Eye (tissue), 1 donor: ENCODE measurements at places on chromosomes 1 and 21.

GRCh38 chr1:228490120-228491078 is 3.2 kb downstream of the RNF187 start:
- no peak for DNase-seq

GRCh38 chr1:22237433-22238093 is 94.7 kb upstream of the WNT4 start:
- no peak for DNase-seq

- DNase-seq: peak; percentile 50
Measured at GRCh38 chr1:234960722-234961455, 167.7 kb downstream of the TOMM20 start.

GRCh38 chr21:46622226-46622625 is 13.2 kb upstream of the PRMT2 start:
- DNase-seq: peak; percentile 91

DNA sequence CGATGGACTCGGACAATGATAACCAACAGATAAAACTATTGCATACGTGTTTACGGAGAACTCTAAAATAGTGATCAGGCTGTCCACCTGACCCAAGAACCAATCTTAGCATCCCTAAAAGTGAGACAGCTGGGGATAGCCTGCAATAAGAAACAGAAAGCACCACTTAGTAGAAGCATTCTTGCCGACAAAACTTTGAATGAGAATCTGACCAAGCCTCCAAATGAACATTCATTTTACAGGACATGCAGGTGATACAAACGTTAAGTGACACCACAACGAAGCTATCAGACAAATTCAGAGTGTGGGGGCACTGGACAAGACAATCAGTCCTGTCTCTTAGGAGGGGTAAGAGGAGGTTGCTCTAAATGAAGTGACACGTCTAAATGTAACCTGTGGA is 1.2 kb downstream of the PSMG1 start:
- DNase-seq: peak; percentile 16

GRCh38 chr1:201876148-201876818 is 12.4 kb upstream of the SHISA4 start:
- no peak for DNase-seq

DNA sequence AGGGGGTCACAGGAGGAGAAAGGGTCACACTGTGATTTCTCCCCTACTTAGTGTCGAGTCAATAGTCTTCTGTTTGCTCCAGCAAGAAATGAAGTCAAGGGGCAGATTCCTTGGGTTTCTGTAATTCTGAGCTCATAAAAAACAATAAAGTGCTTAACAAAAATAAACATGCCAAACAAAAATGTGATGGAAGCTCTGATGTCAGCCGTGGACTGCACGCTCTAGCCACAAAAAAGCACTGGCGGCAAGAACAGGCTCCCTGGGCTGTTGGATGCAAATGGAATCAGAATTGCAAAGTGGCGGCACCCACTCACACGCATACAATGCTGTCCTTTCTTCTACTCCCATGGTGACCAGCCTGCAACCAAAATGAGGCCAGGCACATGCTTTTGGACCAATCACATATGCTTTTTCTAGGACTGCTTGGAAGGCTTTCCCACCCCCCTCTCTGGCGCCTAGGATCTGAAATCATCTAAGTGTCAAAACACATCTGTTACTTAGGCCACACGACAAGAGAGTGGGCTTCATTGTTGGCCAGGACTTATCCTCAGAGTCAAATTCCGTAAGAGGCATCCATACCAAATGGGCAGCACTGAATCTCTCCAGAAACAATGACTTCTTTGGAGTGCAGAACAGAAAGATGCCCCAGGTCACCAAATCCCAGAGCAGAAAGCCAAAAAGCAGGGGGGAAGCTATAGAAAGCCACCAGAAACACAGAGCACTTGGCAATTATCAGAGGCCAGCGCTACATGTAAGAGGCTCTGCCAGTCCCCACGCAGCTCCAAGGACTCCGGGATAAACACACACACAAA is 9.2 kb downstream of the C1orf198 start:
- DNase-seq: peak; percentile 76

DNA sequence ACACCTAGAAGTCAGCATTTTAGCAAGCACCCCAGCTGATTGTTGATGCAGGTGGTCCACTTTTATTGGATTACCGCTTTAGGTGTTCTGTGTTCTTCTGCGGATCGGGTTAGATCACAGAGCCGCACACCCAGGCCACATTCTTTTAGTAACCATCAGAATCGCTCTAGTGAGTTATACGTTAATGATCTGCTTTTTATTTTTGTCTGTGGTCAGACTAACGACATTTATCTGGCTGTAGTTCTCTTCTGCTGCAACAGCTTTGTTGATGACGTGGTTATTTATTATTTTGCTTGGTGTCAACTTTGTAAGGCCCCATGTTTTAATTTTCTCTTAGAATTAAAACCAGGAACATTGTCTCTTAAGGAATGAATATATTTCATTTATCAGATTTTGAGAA is 18.2 kb downstream of the SCCPDH start:
- DNase-seq: no peak

DNA sequence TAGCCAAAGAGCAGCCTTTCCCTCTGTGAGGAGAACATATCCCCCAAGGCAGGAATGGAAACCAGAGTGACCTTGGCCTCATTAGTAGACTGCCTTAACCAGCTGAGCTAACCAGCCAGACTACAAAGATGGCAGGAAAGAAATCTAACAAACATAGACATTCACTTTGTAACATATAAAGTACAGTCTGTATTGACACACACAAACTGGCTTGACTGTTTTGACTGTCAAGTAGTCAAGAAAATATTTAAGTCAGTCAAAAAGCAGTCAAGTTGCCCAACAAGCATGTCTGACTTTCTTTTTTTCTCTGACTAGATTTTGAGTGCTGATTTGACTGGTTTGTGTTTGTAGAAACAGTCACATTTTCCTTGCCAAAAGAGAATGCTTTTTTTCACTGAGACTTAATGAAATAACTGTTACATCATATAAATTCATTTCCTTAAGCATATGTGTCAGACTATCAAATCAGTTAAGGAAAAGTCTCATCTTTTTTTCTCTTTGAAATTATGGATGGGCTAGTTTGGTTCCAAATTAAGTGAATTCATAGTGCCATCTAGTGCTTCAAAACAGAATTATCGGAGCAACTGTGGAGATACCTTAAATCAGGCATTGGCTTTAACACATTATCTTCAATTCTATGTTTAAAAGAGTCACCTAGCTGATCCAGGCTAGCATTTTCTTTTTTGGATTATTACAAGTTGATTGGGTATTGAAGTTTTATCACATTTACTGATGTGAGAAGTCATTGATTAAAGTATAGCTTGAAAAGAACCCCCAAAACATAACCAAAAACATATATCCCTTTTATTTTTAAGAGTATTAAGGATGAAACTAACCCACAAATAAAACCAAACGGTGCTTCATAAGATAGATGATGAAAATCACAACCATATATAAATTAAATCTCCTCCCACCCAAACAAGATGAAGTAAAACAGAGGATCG is 75.0 kb downstream of the ATP6V1G3 start:
- peak; percentile 87 for DNase-seq

- no peak for DNase-seq
Measured at GRCh38 chr1:112296908-112297307, 99.1 kb upstream of the CTTNBP2NL start.

DNA sequence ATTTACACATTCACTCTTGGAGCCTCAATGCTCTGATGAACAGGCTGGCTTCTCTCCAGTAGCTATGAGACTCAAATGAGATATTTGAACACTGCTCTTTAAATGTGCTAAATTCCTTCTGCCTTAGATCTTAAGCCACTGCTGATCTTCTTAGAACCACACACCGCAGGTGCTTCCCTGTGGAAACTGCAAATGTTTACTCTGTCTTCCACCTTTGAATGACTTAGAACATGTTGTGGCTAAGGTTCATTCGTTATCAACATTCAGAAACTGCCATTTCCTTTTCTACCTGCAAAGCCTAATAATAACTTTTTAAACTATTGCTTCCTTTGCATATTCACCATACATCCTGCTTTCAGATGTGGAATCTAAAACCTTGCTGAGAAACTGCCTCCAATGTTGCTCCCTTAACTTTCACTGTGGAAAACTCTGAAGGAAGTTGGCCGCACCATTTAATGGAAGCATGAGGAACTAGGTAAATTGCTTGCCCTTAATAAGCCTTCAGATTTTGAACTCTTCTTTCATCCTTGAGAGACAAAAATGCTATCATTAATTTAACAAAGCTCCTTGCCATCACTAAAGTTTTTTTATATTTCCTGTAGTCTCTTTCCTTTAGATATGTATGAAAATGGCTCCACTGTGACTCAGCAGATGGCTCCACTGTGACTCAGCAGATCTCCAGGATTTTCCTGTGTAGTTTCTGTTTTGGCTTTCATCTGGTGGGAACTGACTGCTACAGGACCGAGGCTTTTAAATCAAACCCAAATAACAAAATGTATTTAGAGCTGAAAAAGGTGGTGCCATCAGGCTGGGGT is 143.8 kb downstream of the TNFSF18 start:
- DNase-seq: no peak

GRCh38 chr1:103109311-103109920 is 1.1 kb upstream of the COL11A1 start:
- peak; percentile 67 for DNase-seq

- DNase-seq: no peak
Measured at GRCh38 chr1:47510282-47510811, 72.5 kb downstream of the FOXD2 start.

- peak; percentile 70 for DNase-seq
Measured at GRCh38 chr1:212916481-212917133, 33.7 kb upstream of the VASH2 start.

DNA sequence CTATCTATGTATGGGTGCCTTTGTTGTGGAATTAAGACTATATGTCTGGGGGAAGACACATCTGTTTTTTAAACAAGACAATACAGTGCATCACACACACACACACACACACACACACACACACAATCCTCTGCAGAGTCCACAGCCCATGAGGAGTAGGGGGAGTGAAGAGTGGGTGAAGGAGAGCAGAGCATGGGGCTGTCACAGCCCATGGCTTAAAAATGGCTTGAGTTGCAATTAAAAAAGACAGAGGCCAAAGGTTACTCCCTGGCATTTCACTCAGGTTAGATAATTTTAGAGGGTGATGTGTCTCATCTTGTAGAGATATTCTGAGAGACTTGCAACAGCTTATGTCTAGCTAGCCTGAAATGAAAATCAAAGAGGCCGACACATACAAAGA is 176.5 kb upstream of the PLXNA2 start:
- peak; percentile 72 for DNase-seq

GRCh38 chr1:195185736-195186135 is 1422.5 kb downstream of the KCNT2 start:
- DNase-seq: no peak

GRCh38 chr1:222697203-222697602 is 15.1 kb downstream of the AIDA start:
- no peak for DNase-seq

DNA sequence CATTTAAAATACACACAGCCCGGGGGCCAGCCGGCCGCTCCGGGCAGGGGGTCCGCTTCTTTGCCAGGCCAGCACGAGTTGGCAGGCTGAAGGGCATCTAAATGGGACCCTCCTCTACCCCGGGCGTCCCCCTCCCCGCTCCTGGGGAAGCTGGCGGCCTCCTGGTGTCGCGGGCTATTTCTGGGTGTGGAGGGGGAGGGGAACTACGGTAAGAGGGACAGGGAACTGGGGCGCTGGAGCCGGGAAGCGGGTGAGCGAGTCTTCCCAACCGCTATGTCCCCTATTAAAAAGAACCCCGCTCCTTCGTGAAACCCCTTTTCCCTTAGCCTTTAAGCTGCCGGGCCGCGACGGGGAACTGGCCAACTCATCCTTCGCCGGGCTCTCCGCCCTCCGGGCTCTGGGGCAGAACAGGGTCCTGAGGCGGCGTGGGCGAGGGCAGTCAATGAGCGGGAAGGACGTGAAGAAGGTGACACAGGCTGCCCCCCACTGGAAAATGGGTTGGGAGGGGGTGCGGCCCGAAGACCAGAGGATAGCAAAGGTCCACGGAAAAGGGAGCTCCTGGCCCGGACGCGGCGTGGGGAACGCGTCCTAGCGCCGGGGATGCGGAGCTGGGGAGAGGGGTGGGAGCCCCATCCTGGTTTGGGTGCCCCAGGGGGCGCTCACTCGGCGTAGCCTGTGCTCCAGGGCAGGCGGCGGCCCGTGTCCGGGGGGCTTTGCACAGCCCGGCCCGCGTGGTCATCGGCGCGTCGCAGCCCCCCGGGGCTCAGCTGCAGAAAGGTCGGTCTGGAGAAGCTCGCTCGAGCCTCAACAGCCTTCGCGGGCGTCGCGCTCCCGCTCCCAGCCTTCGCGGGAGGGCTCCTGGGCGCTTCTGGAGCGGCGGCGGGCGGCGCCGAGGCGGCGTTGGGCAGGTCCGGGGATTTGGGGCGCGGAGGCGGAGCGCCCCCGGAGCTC is 544 bp downstream of the PPM1J start:
- peak; percentile 58 for DNase-seq

DNA sequence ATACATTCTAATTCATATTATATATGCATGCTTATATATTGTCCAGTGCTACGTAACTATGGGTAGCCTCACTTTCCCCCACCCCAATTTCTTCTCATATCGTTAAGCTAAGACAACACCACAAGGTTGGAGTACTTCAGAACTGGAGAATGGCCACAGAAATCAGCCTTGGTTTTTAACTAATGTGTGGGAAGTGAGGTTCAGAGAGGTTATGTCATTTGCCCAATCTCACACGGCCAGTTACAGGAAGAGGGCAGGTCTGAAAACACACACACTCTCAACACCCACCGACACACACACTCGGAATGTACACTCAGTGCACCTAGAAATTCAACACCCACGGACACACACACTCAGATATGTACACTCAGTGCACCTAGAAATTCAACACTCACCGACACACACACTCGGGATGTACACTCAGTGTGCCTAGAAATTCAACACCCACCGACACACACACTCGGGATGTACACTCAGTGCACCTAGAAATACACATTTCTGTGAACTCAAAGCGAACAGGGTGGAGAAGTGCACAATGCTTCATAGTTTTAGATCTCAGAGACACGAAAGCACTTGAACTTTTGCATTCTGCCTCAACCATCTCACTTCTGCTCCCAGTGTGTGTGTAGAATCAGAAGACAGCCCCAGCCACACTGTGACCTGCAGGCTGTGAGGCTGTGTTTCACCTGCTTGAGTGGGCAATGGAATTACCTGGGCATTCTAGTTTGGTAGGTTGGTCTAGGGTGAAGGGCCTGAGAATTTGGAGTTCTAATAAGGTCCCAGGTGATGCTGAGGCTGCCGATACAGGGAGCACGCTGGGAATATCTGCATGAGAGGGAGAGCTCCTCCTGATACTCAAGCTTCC is 170.4 kb downstream of the CLIC6 start:
- DNase-seq: no peak

- no peak for DNase-seq
Measured at GRCh38 chr1:181392613-181393220, 90.6 kb upstream of the CACNA1E start.

GRCh38 chr1:119364640-119365039 is 3.9 kb upstream of the HAO2 start:
- DNase-seq: no peak

DNA sequence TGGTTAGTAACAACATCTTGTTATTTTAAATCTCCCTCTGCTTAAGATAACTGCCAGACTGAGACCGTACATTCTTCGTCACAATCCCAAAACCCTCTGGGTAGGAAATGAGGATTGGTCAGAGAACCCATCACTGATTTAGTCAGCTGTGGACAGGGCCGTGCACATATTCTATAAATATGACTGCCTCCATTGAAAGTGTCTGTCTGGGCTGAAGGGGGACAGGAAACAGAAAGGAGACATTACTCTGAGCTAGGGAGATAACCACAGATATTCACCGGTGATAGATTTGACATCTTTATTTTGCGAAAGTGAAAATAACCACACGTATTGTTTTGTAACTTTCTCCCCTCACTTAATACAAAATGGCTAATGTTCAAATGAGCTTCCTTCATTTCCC is 36.9 kb upstream of the ST6GALNAC5 start:
- no peak for DNase-seq

- DNase-seq: peak; percentile 84
Measured at GRCh38 chr1:88985032-88985431, 7.4 kb downstream of the KYAT3 start.
